ENCODE measurements at places on chromosomes 12 and 14.

DNA sequence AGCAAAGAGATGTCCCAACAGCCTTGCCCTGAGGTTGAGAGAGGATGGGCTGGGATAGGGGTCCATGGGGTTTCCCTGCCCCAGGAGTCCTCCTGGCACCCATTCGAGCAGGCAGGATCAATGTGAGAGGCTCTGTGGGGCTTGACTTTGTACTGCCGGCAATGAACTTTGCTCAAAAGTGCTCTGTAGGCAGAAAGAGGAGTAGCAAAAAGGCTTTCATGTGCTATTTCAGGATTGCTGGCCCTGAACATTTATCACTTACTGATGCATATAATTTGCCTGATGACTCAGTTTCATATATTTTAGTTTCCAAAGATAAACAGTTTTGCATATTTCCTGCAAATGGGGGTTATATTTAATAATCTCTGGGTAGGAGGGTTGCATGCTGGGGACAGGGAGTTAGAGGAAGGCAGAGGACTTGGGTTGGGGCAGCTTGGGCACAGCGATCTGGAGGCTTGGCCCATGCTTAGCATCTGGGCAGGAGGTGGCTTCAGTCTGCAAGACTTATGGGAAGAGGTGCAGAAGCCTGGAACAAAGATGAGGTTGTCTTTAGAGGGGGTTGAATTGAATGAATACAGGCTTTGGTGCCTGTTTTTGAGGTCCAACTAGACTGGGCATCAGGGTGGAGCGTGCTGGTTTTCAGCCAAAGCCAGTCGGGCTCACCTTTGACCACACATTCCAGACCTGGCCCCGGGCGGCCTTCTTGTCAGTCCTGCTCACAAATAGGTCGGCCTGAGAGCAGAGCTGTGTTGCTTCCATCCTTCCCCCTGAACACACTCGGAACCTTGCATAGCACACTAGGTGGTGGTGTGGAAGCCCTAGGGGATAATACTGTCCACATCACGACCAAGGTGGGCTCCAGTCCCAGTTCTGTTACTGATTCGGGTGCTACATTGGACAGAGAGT lies 101.4 kb downstream of the PAPOLA start:
- no peak for DNase-seq

DNA sequence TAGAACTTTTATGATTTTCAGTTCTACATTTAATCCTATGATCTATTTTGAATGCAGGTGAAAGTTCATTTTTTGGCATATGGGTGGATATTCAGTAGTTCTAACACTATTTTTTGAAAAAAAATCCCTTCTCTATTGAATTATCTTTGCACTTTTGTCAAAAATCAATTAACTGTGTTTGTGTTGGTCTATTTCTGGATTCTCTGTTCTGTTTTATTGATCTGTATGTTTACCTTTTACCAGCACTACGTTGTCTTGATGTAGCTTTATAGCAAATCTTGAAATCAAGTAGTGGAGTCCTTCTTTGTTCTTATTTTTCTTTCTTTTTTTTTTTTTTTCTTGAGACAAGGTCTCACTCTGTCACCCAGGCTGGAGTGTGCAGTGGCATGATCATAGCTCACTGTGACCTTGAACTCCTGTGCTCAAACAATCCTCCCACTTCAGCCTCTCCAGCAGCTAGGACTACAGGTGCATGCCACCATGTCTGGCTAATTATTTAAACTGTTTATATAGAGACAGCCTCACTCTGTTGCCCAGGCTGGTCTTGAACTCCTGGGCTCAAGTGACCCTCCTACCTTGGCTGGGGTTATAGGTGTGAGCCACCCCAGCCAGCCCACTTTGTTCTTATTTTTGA lies 31.9 kb downstream of the SLC39A9 start:
- no peak for DNase-seq

GRCh38 chr14:89241934-89242651 lies 174.9 kb downstream of the FOXN3 start:
- DNase-seq: no peak

- no peak for DNase-seq
These were observed 446 bp downstream of the STAC3 start for GRCh38 chr12:57250541-57250940.

DNA sequence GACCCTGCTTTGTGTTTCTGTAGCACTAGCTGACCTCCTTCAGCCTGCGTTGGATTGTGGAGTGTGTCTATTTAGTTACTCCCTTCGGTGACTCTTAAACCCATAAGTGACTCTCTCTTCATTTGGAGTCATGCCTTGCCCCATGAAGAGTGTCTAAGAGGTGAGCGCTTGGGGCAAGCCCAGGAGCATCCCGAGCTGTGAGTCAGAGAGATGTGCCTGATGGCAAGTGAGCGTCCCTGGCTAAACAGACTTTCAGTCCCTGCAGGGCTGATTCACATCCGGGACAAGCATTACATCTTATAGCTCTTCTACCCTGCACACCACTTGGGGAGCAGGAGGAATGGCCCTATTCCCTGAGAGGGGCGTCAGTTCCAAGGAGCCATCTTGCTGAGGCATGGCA lies 24.3 kb upstream of the ATF1 start:
- DNase-seq: no peak

DNA sequence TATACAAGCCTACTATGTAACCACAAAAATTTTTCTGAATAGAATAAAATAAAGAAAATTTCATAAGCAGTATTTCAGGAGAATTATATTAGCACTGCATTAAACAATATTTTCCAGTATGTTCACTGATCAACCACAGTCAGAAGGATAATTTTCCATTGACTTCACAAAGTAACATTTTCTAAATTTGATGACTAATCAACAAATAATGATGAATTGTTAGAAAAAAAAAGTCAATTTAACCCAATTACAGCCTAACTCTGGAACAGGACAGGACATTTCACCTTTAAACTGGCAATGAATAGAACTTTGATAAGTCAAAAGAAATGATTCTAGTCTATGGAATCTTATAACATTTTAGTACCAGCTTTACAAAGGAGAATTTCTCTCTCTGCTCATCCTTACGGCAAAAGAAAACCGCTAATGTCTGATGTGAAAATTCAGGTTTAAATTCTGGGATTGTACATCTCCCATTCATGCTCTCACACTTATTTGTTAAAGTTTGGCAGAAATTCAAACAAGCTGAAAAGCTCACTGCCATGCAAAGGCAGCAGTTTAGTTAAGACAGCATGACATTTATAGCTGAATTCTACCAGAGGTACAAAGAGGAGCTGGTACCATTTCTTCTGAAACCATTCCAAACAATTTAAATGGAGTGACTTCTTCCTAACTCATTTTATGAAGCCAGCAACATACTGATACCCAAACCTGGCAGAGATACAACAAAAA lies 84.5 kb downstream of the MDGA2 start:
- no peak for DNase-seq

DNA sequence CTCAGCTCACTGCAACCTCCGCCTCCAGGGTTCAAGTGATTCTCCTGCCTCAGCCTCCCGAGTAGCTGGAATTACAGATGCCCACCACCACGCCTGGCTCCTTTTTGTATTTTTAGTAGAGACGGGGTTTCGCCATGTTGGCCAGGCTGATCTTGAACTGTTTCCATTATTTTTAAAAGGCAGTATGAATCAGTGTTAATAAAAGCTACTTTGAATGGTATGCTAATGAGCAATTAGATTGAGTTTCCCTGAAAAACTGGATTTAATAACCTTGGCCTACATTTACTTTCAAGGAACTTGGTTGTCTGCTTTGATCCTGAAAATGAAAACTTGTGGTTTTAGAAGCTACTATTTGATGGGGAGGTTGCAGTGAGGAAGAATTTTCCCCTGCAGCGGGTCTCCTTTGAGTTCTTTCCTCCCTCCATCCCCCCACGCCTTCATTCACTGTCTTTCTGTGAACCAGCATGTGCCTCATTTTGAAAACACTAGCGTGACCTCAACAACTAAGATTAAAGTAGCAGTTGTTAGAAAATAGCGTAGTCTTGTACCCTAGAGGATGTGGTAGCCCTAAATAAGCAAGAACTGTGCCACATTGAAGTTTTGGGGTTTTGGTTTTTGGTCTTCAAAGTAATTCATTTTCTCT lies 17.8 kb upstream of the RPS6KA5 start:
- no peak for DNase-seq

DNA sequence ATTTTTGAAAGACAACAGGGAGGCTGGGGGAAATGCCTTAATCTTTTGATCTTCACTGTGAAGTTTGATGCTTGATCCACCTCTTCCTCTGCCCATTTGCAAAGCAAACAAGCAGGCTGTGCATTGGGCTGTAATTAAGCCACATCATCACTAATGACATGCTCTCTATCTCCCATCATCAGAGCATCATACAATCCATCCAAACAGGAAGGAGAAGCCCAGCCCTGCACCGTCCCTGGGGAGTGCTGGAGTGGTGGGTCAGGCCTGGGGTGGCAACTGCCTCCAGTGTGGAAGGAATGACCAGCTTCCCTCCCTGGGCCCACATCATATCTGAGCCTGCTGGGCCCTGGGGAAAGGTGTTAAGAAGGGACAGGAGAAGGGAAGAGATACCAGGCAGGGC lies 6.9 kb upstream of the KRT74 start:
- no peak for DNase-seq

DNA sequence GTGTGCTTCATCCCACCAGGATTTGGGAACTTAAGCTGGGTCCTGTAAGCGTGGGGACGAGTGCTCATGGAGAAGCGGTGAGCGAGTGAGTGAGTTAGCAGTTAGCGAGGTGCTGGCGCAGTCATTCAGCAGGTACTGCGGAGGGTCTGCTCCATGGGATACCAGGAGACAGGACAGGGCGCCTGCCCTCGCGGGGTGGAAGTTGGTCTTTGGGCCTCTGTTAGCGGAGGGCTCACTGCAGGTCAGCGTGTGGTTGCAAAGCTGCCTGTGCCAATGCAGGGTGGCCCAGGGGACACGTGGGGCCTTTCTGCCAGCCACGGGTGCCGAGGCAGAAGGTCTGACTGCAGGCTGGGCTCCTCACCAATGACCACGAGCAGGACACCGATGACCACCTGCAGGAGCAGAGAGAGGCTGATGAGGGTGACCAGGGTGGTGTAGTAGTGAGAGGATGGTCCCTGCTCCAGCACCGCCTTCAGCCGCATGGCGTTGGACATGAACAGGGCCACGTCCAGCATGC lies 97.6 kb downstream of the NINJ2 start:
- DNase-seq: no peak

GRCh38 chr14:75295061-75295461 lies 16.4 kb downstream of the FOS start:
- DNase-seq: no peak

DNA sequence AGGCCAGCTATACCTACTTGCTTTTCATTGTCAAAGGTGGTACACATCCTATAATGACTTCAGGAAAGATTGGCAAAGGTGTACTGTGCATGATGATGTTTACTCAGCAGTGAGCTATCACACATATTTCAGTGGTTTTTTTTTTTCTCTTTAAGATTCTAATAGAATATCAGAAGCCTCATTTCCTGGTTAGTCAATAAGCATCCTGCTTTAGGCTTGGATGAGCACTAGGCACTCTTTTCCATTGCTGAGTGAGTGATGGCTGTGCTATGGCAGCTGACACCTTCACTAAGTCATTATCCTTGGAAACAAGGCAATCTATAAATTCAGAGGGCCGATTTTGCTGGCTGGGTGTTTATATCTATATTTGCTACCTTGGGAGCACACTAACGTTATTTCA lies 161.1 kb upstream of the RASSF8 start:
- no peak for DNase-seq

- DNase-seq: no peak
These were observed 38.3 kb upstream of the FRMD6 start for GRCh38 chr14:51613416-51613815.

- no peak for DNase-seq
These were observed 236.1 kb downstream of the ADGRD1 start for GRCh38 chr12:131189781-131190180.

DNA sequence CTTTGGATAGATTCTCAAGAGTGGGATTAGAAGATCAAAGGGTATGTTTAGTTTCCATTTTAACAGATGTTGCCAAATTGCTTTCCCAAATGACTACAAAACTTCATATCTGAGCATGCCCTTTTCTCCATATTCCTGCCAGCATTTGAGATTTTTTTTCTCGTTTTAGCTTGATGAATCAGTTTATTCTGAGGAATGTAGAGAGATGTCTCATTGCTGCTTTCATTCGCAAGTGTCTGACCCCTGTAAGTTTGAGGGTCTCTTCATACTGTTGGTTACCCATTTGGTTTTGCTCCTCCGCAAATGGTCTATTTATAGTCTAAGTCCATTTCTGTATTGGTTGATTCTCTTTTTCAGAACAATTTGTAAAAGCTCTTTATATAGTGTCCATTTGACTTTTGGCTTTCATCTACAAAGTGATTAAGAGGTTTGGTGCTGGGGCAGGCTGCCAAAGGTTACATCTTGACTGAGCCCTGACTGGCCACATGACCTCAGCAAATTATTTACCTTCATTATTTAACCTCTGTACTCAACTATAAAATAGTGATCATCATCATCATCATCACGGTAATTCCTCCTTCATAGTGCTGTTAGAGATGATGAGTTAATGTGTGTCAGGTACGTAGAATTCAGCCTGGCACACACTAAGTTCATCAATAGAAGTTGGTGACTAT lies 33.6 kb downstream of the HCAR2 start:
- DNase-seq: no peak

DNA sequence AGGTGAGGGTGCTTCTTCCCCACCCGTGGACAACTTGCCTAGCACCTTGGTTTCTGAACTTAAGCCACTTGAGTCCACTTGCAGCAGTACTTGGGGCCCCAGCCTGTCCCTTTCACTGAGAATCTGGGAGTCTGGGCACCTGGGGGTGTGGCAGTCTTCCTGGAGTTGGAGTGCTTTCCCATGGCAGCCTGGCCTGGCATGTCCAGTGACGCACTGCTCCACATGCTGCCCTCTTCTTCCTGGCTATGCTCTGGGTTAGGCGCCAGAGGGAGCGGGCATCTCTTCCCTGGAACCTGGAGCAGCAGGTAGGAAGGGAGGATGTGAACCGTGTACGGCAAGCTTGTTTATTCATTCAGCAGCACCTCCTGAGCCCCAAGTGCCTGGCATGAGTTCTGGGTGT lies 76.4 kb downstream of the PAPOLA start:
- DNase-seq: no peak

- DNase-seq: no peak
These were observed 2.2 kb downstream of the DENR start for GRCh38 chr12:122754790-122755189.
